ENCODE measurements at places on chromosomes 3 and 15.

GRCh38 chr3:193859195-193859594, 266.2 kb downstream of the OPA1 start:
- no peak for DNase-seq

DNA sequence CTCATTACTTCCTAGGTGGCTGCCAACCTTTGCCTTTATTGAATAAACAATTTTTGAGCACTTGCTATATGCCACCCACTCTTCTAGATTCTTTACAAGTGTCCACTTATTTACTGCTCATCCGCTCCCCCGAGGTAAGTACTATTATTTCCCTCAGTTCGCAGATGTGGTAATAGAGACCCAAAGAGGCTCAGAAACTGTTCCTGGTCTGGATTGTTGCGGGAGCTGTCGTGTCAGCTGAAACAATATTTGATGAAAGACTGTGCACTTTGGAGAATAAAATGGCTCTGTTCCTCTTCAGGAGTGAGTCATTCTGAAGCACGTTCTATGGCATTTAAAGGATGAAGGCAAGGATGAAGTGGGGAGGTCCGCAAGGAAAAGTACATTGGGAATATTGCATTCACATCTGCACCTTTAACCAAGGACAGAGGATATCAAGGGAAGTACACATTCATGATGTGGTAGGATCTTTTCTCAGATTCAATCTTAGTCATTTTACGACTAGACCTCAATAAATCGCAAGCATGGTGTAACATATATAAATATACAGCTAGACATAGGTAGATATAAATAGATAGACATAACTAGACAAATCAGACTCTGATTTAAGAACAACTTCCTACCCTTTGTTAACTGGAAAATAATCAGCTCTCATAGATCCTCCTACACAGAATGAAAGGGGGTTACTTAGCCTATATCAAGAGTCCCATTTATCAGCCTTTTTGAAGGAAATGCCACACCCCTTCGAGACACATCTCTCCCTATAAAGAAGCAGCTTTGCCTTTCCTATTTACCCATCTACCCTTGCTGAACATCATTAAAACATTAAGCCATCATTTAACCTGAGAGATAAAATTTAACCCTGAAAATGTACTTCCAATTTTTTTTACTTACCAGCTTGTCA, 70.3 kb downstream of the RORA start:
- no peak for DNase-seq

GRCh38 chr15:31274496-31275330, 51.9 kb upstream of the KLF13 start:
- DNase-seq = no peak

GRCh38 chr15:81469154-81469553, 95.1 kb upstream of the TMC3 start:
- no peak for DNase-seq

GRCh38 chr3:177300039-177300833, 103.0 kb upstream of the TBL1XR1 start:
- no peak for DNase-seq

DNA sequence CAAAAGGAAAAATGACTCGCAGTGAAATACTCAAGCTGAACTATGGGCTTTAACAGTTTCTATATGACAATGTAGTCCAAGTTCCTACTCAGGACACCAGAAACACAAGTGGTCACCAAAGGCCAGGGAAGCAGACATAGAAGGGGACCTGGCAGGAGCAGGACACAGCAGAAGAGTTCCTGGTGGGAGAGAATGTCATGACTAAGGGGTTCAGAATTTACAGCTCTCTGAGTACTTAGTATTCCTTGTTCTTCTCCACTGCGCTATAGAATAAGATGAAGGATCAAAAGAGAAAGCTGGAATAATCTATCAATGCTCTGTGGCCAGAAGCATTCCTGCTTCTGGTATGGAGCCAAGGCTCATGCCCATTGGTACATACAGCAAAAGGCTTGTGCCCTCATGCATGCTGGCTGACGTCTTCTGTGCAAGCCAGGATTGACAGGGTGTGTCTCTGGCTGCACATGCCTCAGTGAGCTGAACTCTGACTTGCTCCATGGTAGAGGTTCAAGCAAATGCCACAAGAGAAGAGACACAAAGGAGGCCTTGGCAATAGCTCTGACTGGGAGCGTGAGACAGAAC, 128.7 kb upstream of the SLC2A2 start:
- no peak for DNase-seq

GRCh38 chr3:28317438-28318022, 31.0 kb upstream of the ZCWPW2 start:
- no peak for DNase-seq

GRCh38 chr3:129567176-129567705, 24.3 kb downstream of the H1-8 start:
- DNase-seq = no peak

- no peak for DNase-seq
Observed at GRCh38 chr3:151919030-151919328, 45.5 kb downstream of the SUCNR1 start.

DNA sequence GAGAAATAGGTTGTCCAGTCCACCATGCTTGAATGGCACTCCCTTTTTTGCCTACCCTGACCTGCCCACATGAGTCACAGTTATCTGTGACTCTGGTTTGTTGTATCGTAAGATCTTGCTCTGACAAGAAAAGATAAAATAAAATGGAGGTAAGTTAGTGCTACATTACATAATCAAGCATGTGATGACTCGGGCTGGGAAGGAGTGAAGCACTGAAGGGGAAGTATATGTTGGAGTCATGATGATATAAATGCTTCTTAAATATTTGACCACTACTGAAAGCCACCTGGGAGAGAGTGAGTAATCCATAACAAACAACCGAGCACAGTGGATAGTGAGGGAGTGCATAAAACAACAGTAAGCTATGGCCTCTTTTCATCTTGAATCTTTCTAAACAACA, 124.4 kb downstream of the SHOX2 start:
- no peak for DNase-seq

GRCh38 chr3:60431599-60431958, 819.7 kb downstream of the FHIT start:
- DNase-seq = no peak

DNA sequence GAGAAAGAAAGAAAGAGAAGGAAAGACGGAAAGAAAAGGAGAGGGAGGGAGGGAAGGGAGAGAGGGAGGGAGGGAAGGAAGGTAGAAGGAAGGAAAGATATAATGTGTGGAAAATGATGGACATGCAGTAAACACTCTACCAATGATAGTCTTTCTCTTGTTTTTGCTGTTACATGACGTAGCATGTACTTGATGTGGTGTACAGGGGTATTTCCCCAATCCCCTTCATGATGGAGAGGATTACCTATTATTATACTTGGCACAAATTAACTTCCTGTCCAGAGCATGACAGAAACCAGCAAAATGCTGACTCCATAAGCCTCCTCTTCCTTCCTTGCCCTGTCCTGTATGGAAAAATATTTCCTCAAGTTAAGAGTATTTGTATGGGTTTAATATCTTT, 124.4 kb downstream of the B3GALNT1 start:
- DNase-seq = no peak

DNA sequence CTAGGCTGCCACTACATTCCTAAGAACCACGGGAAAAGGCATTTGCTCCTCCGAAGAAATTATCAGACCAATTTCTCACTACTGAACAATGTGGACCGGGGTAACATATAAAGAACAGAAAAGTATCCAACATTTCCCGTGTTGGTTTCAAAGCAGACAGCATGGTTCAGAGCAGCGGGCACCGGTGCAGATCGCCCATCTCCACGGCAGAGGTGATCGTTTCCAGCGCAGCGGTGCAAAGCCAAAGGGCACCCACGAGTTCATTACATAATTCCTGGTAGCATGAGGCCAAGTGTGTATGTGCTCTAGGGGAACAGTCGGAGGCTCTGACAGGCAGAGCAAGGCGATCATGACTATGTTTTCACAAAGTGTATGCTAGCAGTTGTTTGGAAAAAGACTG, 13.2 kb downstream of the GRK7 start:
- no peak for DNase-seq

DNA sequence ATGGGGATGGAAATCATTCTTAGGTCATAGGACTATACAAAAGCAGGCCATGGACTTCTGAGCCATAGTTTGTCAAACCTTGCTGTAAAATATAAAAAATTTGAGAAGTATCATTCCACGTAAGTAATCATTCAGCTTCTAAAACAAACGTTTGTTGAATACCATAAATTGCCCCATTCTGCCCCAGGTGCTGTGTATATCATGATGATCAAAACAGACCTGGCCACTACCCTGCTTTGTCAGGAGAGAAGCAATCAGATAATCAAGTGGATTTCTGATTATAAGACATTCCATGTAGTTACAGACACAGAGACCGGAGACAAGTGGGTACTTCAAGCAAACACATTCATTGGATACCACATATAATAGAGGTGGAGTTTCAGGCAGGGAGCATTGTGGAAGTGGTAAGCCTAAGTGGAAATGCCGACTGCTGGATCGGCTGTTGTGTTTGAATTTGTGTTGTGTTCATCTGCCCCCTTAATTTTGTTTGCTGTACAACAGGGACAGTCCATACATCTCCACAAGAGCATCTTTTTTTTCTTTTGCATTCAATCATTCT, 61.7 kb downstream of the TGFBR2 start:
- no peak for DNase-seq

GRCh38 chr3:180185650-180186049, 148.9 kb upstream of the PEX5L start:
- DNase-seq = no peak

DNA sequence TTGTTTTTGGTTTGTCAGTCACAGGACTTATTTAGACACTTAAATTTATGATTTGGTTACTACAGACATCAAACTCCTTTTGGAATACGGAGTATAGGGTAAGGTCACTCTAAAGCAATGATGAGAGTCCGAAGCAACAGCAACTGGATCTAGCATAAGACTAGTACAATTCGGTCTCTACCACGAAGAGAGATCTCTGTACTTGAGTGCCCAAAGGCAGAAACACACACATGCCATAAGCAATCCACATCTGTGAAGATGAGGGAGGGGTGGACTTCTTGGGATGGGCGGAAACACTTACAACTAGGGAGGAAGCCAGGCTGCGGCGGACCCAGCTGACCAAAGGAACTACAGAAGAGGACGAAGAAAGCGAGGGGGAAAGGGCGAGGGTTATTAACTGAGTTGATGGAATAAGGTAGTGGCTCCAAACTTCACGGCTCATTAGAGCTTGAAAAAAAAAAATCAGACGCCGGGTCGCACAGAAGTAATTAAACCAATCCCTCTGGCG, 595 bp downstream of the DPH6 start:
- DNase-seq = no peak

DNA sequence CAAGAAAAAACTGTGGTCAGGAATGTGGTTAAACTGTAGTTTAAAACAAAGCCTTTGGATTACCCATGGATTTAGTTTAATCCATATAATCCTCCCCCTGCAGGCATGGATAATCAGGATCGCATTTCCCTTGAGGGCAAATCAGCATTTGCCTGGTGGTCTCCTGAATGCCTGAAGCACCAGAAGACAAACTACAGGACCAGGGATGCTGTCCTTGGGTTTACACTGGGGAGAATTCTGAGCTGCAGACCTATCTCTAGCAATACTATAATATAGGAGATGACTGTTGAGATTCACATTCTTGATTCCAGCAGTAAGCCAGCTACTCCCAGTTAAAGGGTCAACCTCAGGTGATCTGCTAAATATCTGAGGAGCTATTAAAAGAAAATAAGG, 10.6 kb downstream of the PIK3CB start:
- no peak for DNase-seq

- DNase-seq = no peak
Observed at GRCh38 chr3:71546821-71547220, 36.7 kb downstream of the FOXP1 start.

- no peak for DNase-seq
Observed at GRCh38 chr3:187610981-187611511, 59.1 kb downstream of the SST start.

DNA sequence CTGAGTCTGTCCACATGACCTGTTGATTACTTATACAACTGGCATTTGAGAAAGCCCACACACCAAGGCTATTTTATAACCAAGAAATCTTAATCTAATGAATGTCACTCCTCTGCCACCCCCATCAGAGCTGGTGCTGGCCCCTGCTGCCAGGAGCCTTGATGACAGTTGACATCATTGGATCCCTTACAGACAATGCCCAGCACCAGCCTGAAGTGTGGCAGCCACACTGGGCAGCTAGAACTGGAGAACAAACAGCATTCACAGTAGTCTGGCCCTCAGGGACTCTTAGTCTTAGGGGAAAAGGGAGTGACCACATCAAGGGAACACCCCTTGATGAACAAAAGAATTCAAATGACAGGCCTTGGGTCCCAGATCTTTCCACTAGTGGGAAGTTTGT, 840.6 kb downstream of the EPHA3 start:
- no peak for DNase-seq

DNA sequence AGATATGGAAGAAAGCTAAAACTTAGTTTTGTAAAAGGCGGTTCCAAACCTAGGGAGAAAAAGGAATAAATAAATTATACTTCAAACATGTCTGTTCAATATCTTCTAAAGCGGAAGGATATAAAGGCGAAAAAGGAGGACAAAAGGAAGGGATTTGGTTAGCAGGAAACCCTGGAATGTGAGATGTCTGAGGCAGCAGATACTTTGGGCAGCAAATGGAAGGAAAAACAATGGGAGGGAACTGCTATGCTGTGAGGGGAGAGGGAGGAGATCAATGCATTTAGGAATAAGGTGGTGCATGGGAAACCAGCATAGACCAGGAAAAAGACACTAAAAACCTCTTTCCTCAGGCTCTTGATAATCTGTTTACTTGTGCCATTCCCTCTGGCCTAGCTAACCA, 120.8 kb downstream of the DNAH12 start:
- DNase-seq = no peak

DNA sequence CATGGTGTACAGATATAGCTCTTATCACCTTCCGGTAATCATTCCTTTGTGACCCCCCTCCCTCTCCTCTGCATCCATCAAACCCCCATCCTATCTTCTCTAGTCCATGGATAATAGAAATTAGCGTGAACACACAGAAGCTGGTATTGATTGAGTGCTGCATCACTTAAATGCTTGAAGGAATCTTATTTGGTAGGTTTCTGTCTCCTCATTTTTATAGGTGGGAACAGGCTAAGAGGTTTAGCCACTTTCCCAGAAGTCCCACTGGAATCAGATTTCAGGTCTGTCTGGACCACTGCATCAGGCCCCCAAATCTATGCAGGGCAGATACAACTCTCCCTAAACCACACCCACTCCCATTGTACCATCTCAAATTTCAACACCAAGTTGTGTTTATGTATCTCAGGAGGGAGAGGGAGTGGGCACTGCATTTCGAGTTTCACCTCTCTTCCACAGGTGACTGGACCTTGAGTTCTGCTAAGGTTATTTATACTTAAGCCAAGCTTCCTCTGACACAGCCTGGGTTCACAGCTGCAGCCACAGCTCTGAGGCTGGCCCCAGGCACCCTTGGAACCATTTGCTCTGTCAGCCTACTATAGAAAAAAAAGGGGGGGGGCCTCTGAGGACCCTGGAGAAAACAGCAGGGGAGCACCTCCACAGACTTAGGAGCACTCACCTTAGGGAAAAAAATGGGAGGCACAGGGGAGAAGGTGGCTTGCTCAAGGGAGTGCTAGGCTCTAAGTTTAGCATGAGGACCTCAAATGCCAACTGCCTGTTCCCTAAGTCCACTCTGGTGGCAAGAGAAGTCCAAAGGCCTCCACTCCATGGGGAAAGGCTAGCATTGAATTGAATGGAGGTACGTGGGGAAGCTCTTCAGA, 2.1 kb upstream of the NMB start:
- no peak for DNase-seq

- DNase-seq = no peak
Observed at GRCh38 chr3:36906504-36907149, 38.2 kb downstream of the TRANK1 start.

Data from NCI-H187 (cell line).